Activated CD4-positive, alpha-beta T cell treated with anti-CD3 and anti-CD28 coated beads, Interleukin-2, amount 50 U/mL, for 16 hours (primary cell): ENCODE measurements at places on chromosomes 3 and 15.

- no peak for DNase-seq
Observed at GRCh38 chr3:168889666-168890065, 773.8 kb downstream of the MECOM start.

DNA sequence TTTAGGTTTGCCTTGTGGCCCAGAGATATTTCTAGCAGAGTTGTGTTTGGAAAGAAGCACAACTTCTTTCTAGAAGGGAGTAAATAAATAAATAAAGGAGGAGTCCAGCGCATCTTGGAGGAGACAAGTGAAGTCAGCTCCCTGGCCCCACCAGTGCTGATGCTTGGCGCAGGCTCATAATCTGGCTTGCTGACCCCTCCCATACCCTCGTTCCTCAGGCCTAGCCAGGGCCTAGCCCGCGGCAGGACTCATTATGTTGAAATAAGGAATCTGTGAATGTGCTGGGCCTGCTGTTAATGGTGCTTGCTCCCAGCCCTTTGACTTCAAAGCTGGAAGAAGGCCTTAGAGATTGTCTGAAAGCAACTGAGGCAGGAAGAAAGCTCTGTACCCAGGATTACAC is 3.1 kb downstream of the ZNF710 start:
- DNase-seq = no peak

- DNase-seq = peak; percentile 93
Observed at GRCh38 chr3:5002174-5002870, 23.1 kb downstream of the BHLHE40 start.

GRCh38 chr15:51093488-51093838 is 1.2 kb downstream of the TNFAIP8L3 start:
- no peak for DNase-seq

GRCh38 chr15:52186651-52187486 is 4.3 kb downstream of the GNB5 start:
- DNase-seq = no peak

- no peak for DNase-seq
Observed at GRCh38 chr3:72754582-72754981, 93.7 kb downstream of the SHQ1 start.

DNA sequence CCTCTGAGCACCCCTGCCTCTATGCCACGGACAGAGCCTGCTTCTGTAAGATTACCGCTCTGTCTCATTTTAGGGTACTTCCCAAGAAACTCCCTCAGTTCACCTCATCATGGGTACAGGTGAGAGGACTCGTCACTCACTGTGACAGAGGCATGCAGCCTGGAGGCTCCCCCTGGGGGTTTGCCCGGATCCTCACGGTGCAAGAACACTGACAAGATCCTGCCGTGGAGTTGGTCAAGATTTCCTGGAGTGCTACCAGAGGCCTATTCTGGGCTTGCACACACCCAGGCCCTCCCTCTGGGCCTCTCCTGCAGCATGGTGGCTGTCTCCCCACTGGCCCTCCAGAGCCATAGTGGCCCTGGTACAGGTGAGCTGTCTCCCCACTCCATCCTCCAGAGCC is 103.1 kb upstream of the TNIK start:
- DNase-seq = no peak
